GM03348 (cell line): ENCODE measurements at places on chromosomes 11 and 22.

DNA sequence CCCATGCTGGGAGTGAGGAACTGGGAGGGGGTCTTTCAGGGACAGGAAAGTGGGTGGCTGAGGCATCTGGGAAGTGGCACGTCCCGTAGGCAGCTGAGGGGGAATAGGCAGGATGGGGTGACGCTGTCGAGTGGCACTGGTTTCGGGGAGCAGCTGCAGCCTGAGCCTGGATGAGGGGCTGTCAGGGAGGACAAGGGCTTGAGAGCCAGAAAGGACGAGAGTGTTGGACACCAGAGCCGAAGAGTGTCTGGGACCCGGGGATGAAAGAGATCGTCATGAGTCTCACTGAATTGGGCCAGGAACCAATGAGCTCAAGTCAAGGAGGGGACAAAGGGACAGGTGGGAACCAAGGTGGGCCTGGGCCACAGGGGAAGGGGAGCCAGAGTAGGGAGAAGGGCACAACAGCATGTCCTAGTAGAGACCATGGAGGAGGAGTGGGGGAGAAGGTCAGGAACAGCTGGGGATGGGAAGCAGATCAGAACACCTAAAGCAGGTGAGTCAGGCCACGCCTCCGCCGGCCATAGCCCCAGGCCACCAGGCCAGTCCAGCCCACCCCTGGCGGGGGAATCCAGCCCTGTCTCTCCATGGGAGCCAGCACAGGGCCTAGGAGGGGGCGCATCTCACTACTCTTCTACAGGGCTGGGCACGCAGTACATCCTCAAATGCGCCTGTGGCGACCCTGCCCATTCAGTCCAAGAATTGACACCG is 4.2 kb downstream of the RAB3IL1 start:
- no peak for DNase-seq

GRCh38 chr11:99148352-99148751 is 127.6 kb downstream of the CNTN5 start:
- DNase-seq = no peak

DNA sequence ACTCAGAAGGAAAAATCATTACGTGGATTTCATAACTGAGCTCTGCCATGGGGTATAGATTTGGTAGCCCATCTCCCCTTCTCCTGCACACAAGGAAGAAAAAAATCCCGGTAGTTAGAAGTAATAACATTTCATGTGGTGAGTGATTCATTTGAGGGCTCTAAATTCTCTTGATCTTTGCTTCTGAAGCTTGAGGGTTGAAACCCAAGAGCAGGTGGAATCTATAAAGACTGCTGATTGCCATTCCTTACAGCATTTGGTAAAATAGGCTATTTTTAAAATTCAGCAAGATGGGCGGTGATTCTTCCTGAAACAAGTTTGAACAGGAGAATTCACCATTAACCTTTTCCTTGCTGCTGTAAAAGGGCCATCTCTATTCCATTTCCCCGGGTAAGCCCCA is 266.1 kb downstream of the CADM1 start:
- DNase-seq = no peak

- DNase-seq = peak; percentile 87
These were observed at the start of gene TUB for GRCh38 chr11:8080674-8081590. Gene TUB, plus strand, starts transcription at chr11:8081211. Its CDS starts 300 bp downstream, at chr11:8081511.

GRCh38 chr11:61509043-61510029 is 787 bp downstream of the LRRC10B start:
- peak; percentile 87 for DNase-seq

DNA sequence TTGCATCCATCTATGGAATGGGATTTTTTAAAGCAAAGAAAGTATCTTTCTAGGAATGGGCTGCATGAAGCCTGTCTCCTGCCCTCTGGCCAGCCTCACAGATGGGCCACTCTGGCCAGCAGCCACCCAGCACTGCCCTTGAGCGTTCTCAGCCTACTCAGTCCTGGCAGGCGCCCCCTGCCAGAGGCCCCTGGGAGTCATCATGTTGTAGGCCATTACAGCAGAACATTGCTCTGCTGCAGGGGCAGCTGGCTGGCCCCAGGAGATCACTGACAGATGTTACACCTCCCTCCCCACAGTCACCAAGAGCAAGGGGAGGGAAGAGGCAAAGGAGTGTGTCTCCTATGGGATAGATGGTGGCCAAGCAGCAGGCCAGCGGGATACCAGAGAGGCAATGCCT is 363.7 kb downstream of the NXPE2 start:
- no peak for DNase-seq
